Cortex of kidney (tissue), 1 donor: ENCODE measurements at places on chromosomes 2 and 18.

GRCh38 chr2:134790487-134790886 is 47.9 kb upstream of the ACMSD start:
- DNase-seq: no peak

GRCh38 chr18:78766651-78767533 is 212.7 kb upstream of the SALL3 start:
- DNase-seq: no peak

GRCh38 chr2:113894156-113894743 is 4.4 kb downstream of the ACTR3 start:
- no peak for DNase-seq

GRCh38 chr2:37318401-37318800 is 6.2 kb downstream of the PRKD3 start:
- DNase-seq: no peak

DNA sequence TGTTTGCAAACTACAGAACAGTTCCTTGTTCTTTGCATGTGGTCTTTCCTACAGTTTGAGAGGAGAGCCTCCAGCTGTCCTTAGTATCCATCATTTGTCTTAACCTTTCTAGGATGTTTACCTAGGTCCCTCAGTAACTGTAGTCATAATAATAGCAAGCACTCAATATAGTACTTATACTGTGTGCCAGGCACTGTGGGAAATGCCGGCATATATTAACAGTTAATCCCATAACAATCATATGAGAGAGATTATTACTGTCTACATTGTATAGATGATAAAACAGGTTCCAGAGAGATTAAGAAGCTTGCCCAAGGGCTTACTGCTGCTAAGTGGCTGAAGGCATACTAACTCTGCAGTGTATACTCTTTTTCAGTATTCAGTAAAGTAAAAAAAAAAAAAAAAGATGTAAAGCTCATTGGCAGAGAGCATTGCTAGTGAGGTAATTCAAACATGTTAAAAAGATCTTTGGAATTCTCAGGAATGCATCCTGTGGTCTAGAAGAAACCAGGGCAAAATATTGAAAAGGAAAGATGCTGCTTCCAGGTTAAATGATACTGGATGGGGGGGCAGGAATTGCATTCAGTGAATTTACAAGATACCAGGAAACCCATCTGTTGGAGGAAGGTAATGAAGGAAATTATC is 72.3 kb downstream of the SPTBN1 start:
- no peak for DNase-seq
